ENCODE measurements at places on chromosomes 2 and 18. TPM values are rescaled to one million over a fixed set of nuclear protein-coding genes. Genes with fewer than 3 reads are reported as not detected.

ZSWIM2 gene
- 0.45 TPM for polyA plus RNA-seq

PASK gene
- 2.6 TPM for polyA plus RNA-seq

GCG gene
- 100 TPM for polyA plus RNA-seq

ADAM23 gene
- 2.7 TPM for polyA plus RNA-seq

SPATA3 gene
- polyA plus RNA-seq = not detected

EVA1A gene
- 15.3 TPM for polyA plus RNA-seq

DNA sequence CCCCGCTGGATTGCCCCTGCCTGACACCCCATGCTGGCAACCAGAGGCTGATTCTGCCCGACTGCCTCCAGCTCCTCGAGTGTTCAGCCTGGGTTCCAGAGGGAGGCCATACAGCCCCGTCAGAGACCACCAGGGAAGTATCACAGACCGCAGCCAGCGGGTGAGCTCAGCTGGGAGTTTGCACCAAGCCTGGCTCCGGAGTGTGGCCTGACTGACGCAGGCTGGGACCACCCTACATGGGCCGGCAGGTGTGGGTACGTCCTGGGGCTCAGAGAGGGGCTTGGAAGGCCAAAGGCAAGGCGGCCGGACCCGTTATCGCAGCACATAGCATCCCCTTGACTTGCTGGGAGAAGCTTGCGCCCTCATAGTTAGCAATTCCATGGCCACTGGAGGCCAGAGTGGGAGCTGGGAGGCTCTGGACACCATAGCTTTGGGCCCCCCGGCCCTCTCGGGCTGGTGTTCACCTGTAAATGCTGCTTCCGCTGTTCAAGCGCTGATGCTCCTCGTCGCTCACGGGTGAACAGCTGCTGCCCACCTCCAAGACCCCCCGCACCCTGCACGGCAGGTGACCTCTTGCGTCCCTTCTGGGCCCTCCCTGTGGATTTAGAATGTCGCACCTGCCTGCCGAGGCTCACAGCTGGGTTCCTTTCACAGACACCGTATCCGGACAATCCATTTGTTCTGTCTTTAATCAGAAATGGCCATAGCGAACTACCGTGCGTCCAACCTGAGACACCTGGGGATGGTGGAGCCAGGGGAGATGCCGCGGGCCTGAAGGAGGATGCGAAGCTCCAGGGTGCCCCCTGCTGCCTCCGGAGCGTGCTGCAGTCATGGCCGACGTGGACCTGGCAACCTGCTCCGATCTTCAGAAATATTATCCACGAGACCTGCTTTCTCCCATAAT, 31.2 kb upstream of the SLC66A3 start:
- DNase-seq = peak; percentile 84

DNA sequence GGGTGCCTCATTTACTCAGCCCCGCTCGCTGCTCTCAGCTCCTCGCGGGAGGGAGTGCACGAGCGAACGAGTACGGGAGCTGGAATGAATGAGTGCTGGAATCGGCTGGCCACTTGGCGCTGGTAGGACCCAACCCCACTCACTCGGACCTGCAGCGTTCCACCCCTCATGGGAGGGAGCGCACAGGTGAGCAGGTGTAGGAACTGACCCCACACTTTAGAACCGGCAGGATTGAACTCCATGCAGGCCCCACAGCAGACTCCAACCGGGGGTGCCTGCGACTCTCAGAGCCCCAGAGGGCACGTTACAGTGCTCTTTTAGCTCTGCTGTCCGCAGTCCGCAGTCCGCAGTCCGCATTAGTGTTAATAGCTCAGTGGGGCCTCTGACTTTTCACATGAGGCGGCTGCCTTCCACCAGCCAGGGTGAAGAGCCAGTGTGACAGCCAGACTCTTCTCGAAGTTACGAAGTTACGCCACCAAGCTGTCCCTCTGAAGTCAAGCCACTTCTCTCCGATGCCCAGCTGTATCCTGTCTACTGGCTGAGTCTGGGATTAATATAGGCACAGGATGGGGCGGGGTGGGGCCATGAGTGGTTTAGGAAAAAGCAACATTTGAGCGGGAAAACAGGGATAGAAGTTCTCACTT, 102.7 kb upstream of the ARHGAP15 start:
- DNase-seq = peak; percentile 6

DNA sequence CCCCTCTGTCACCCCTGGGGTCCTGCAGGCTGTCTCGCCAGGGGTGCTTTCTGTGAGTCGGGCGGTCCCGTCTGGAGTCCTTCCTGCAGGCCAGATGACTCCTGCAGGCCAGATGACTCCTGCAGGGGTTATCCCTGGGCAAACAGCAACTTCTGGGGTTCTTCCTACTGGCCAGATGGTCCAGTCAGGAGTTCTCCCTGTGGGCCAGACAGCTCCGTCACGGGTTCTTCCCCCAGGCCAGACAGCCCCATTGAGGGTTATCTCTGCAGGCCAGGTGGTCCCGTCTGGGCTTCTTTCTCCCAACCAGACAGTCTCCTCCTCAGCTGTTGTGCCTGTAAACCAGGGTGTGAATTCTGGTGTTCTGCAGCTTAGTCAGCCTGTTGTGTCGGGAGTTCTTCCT, 27.6 kb downstream of the ADNP2 start:
- DNase-seq = no peak

GRCh38 chr18:50080932-50081560, 113.9 kb downstream of the MYO5B start:
- DNase-seq = peak; percentile 46

DNA sequence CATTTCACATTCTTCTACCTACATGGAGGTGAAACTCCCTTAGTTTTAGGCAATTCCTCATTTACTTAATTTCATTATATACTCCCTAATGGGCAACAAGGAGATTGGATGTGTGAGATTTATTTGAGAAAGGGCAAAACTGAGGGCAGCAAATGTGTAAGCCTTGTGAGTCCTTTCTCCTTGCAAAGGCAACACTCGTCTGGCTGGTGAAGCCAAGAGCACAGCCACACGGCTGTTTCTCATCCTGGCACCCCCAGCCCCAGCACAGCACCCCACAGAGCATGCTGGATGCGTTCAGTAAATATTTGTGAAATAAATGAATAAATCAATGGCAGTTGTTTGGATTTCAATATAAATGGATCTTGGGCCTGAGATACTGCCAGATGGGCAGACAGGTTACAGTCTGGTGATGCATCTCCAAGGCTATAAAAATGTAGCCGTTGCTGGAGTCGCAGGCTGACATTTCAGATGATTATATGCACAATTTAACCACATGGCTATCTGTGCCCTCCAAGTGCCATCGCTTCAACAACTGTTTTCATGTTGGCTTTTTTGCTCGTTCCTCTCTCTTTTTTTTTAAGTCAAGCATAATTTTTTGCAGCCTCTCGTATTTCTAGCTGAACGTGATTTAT, 154.1 kb upstream of the REV1 start:
- no peak for DNase-seq

GRCh38 chr18:73778032-73778359, 369.6 kb downstream of the FBXO15 start:
- DNase-seq = no peak

DNA sequence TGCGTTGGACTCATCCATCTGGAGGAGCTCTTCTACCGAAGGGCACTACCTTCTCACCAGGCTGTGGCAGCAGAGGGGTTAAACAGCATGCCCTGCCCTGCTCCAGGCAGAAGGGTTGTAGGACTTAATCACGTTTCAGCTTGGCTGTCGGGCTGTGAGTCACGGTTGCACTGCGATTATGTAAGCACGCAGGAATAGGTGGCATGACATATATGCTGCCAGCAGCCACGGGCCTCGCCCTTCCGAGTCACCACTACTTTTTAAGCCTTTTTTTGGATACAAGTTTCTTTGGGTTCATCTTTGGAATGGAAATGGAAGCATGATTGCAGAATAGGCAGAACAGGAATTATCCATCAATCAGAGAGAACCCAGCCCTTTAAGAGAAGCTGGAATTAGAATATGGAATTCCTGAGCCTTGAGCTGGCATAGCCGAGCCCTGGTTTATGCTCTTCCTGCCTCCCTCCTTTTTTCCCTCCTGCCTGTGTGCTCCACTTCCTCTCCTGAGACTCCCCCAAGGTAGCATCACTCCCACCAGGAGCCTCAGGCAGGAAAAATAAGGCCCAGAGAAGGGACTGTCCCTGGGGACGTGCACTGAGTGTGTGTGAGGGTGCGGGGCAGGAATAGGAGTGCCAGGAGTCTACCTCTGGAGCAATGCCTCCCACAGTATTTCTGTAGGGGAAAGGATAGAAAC, 86.8 kb downstream of the SEMA4F start:
- peak; percentile 87 for DNase-seq

GRCh38 chr2:36376319-36376765, 20.8 kb downstream of the CRIM1 start:
- peak; percentile 81 for DNase-seq

DNA sequence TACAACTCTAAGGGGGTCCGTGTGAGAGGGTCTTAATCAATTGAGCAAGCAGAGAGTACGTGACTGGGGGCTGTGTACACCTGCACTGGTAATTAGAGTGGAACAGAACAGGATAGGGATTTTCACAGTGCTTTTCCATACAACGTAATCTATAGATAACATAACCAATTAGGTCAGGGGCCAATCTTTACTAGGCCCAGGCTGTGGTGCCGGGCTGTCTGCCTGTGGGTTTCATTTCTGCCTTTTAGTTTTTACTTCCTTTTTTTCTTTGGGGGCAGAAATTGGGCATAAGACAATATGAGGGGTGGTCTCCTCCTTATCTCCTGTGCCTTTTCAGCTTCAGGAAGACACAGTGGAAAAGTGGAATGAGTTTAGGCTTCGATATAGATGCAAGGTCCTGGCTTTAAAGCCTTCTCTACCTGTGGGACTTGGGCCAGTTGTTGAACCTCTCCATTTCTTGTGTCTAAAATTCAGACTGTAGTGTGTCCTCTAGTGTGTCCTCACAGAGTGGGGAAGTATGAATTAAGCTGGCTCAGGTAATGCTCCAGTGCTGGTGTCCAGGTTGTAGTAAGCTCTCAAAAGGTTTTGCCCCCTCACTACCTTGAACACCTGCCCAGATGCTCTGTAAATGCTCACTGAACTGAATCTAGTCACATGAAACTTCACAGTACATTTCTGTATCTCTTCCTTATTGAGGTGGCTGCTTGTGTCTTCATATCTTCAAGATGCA, 422.8 kb downstream of the SETBP1 start:
- DNase-seq = no peak

DNA sequence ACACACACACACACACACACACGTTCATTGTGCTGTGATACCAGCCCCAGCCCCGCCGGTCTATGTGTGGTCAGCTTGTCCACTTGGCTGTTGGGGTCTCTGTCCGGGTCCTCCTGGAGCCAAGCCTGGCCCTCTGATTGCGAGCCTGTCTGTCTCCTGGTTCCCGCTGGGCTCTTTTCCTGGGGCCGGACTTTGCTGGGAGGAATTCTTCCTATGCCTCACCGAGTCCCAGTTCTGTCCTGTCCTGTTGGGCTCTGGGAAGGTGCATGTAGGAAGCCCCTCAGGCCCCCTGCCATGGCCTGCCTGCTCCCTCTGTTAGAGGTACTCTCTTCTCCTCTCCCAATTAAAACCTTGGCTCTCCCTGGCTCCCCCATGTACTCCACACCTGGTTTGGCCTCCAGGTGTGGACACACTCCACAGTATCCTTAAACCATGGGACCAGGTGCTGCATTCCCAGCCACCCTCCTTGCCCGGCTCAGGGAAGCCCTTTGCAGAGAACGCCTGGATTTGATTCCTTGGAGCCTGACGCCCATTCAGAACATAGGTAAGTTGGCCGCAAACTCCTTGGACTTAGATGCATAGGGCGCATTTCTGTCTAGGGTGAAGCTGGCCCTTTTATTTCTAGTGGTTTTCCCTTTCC, 42.3 kb downstream of the CABLES1 start:
- no peak for DNase-seq

DNA sequence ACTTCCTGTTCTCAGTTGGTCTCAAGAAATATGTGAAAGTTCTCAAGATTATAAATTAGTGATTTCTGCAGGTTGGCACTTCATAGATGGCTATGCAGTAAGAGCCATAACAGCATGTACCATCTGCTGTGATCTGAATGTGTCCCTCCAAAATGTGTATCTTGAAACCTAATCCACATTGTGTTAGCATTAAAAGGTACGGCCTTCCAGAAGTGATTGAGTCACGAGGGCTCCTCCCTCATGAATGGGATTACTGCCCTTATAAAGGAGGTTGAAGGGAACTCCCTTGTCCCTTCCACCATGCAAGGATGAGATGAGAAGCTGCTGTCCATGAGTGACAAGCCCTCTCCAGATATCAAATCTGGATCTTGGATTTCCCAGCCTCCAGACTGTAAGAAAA, 45.0 kb downstream of the METTL4 start:
- DNase-seq = no peak
